ENCODE measurements at places on chromosomes 4 and X.

DNA sequence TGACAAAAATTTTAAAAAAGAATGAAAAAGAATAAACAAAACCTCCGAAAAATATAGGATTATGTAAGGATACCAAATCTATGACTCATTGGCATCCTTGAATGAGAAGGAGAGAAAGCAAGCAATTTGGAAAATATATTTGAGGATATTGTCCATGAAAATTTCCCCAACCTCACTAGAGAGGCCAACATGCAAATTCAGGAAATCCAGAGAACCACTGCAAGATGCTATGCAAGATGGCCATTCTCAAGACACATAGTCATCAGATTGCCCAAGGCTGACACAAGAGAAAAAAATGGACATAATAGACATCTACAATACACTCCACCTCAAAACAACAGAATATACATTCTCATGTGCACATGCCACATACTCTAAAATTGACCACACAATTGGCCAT lies 135.9 kb upstream of the SPANXB1 start:
- no peak for DNase-seq

DNA sequence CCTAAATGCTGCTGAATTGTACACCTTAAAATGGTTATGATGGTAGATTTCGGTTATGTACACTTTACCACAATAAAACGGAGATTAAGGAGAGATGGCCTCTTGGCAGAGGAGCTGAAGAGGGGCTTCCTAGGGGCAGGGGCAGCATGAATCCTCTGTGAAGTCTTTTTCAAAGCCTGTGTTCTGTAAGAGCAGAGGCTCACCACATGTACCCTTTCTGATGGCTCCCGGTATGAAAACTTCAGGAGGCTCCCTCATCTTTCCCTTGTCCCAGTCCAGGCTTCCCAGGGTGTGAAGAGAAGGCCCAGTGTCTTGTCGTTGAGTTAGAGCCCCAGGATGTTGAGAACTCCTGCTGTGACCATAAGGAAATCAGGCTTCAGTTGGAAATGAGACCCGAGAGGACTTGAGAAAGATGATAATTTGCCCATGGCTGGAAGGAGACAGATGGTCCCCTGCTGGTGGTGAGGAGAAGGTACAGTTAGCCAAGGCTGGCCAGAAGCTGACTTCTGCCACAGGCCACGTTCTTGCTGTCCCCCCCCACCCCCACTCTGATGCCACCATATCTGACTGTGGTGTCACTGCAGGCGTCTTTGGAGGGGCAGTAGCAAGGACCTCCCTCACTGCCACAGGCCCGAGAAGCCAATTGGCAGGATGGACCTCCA lies 31.8 kb upstream of the MTM1 start:
- no peak for DNase-seq

DNA sequence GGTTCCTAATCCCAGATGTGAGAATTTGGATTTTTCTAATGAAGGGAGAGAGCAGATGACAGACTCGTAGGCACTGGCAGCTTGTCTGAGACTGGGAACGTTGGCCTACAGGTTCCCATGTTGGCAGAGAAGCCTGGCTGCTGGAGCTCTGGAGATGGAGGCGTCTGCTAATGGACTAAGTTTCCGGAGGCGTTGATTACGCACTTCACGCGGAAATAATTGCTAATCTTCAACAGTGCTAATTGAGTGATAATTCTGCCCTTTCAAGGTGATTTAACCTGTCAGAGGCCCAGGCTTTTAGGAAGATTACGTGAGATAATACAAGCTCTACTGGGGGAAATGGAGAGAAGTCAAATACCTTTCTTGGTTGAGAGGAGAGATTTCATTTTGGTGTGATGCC lies 77.4 kb downstream of the PSAPL1 start:
- no peak for DNase-seq

DNA sequence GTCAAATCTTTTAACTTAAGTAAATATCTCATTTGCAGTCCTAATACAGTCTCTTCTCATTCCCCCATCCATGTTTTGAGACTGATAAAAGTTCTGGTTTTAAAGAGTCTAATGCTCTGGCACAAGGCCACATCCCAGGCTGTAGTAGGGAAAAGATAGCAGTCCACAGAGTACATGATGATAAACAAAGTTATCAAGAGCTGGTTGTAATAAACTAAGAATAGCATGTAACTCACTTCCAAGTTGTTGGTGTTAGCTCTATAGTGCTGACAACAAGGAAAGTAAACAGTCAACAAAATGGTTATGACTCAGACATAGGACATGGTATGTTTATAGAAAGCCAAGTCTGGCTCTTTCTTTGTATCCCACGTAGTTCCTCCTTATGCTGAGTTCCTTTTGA lies 21.8 kb upstream of the AREG start:
- no peak for DNase-seq

GRCh38 chrX:12118134-12118533 lies 20.1 kb upstream of the FRMPD4 start:
- DNase-seq, result no peak

DNA sequence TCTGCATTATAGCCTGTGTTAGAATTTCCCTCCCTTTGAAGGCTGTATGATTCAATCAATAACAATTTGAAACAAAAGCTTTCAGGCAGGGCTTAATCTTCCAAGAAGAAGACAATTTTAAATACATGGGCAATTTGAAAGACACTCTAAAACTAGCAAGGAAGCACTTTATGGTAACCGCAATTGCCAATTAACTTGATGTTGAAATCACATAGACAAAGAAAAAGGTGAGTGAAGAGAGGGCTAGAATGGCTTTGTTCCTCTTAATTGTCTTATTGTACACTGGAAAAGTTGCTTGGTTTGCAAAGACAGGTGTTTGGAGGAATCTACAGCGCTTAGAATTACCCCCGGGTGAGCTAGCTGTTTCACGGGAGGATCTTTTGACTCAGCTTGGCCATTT lies 74.4 kb upstream of the PRKX start:
- no peak for DNase-seq

DNA sequence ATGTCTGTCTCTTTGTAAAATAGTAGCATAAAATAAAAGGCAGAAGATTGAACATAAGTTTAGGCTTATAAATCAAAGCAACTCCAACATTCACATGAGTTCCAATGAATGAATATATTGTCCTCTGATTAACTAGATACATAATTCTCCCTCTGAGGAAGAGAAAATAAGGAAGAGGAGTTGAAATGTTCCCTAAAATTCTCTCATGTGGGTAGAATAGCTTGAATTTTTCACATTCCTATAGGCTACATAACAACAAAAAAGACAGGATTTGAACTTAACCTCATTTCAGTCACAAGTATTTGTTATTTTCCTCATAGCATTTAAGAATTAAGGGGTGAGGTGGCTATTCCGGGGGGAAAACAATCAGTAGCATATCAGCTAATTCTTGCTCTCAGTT lies 462.4 kb upstream of the NDST4 start:
- no peak for DNase-seq
